SK-N-SH treated with all-trans-retinoic acid at 6 μM for 48 hours (cell line): ENCODE measurements at places on chromosomes 5 and 9.

- no peak for ATAC-seq
These were observed 49.9 kb downstream of the MVB12B start for GRCh38 chr9:126376311-126377175.

DNA sequence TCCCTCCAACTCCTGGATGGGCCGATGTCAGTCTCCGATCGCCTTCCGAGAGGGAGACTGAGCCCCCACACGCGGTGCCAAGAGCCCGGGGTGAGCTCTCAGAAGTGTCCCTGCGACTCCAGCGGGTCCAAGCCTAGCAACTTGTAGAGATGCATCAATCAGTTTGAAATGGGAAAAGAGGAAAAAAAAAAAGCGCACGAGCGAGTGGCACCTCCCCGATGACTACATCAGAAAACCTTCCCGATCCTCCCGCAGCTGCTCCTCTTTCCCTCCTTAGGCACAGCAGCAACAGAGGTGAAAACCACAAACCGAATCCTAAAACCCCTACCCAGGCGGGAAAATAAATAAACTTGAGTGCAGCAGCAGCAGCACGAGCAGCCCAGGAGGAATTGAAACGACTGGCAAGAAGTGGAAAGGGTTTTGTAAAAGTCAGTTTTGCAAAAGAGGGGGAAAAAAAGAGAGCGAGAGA, 1.0 kb upstream of the EFNA5 start:
- peak; percentile 5 for ATAC-seq

- ATAC-seq = no peak
These were observed 75.0 kb downstream of the PRDM6 start for GRCh38 chr5:123164054-123164453.

DNA sequence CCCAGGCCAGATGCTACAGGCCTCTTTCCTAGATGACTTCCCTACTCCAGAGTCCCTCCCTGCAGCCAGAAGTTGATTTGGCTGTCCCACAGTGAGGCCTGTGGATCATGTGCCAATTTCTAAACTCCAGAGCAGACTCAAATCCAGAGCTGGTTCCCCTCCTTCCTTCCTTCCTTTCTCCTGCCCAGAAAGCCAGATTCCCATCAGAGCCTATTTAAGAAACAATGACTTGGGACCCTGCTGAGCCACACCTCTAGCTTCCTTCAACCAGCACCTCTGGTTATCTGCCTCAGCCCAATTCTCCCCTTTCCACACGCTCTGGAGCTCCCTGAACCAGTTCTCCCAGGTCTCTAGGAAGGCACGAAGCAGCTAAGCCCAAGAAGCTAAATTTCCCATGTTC, 7.2 kb downstream of the FAM219A start:
- no peak for ATAC-seq

DNA sequence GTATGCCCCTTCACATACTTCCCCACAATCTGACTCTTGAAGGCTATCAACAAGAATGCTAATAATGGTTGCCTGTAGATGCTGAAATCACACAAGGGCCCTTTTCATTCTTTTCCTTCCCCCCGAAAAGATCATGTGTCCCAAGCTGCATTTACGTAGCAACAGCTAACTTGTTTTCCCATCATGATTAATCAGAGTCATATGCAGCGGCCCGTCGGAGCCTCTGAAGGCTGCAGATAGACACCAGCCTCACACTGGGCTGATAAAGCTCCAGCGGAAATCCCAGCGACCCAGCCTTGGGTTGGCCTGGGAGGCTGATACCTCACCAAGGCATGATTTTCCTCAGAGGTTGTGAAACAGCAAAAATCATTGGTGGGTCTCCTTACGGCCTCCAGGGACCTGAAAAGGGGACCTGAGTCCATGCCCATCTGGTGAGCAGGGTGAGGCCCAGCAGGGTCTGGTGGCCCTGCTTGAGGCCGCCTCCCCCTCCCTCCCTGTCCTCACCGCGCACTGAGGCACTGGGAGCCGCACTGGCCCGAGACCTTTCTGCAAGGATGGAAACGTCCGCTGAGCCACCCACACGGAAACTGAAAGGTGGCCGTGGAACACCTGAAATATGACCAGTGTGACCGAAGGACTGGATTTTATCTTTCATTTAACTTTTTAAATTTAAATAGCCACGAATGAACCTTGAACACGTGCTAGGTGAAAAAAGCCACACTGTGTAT, 114.2 kb upstream of the PHYKPL start:
- ATAC-seq = no peak

GRCh38 chr5:80190960-80191359, 64.9 kb downstream of the SERINC5 start:
- ATAC-seq = no peak

- no peak for ATAC-seq
These were observed 2.5 kb downstream of the GPBP1 start for GRCh38 chr5:57176350-57176857.

DNA sequence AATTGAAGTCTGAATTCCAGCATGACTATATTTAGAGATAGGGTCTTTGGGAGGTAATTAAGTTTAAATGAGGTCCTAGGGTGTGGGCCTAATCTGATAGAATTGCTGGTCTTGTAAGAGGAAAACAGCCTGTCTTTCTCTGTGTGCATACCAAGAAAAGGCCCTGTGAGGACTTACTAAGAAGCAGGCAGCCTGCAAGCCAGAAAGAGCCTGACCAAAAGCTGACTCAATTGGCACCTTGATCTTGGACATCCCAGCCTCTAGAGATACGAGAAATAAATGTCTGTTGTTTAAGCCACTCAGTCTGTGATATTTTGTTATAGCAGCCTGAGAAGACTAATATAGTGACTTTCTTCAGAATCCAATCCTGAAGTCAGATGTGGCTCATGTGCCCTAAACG, 14.6 kb downstream of the ARL14EPL start:
- no peak for ATAC-seq
